ENCODE measurements at places on chromosomes 5 and 9.

DNA sequence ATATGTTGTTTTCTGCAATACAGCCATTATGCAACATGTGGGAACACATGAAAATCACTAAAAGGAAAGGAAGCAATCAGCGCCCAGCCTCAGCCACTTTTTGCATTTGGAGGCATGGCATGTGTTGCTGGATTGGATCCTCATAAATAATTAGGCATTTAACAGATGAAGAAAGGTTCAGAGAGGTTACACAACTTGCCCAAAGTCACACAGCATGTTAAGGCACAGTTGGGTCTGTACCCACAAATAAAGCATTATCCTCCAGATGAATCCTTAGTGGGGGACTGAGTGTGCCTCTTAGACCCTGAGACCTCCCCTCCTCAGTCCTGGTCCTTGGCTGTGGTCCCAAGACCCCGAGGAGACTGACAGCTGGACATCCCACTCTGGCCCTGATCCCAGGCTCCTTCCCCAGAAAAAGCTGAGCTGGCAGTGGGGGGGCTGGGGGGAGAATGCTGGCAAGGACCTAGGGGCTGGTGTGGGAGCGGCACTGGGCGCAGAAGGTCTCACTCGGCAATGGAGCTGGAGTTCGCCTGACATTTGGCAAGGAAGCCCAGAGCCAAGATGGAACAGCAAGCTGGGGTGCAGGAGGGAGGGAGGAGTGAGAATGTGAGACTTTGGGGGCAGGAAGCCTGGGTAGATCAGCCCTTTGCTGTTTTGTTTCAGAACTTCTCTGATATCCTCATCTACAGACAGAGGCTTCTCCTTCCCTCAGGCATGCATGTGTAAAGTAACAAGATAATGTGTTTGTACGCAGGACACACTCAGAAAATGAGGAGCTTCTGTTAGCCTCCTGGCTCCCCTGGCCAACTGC lies 6.9 kb upstream of the AKNA start:
- DNase-seq, result no peak

DNA sequence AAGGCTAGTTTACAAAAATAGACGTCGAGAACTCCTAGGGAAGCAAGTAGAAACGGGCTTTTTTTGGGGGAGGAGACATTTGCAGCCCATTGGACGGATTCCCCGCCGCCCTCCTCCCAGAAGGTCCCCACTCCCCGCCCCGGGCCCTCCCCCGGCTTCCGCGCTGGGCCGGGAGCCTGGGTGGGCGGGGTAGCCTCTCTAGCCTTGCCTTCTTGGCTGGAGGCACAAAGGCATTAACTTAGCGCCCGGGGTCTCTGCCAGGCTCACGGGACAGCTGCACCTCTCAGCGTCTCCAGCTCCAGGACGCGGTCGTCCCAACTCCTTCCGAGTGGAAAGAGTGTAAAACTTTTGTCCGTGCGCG lies at the start of gene DMRTA1:
Gene DMRTA1, plus strand, starts transcription at position 236 of the 361 bp plus-strand sequence. CDS start 242 bp downstream, outside the sequence.
- DNase-seq, result peak; percentile 72

GRCh38 chr5:72937517-72938061 lies 18.3 kb upstream of the FCHO2 start:
- no peak for DNase-seq

DNA sequence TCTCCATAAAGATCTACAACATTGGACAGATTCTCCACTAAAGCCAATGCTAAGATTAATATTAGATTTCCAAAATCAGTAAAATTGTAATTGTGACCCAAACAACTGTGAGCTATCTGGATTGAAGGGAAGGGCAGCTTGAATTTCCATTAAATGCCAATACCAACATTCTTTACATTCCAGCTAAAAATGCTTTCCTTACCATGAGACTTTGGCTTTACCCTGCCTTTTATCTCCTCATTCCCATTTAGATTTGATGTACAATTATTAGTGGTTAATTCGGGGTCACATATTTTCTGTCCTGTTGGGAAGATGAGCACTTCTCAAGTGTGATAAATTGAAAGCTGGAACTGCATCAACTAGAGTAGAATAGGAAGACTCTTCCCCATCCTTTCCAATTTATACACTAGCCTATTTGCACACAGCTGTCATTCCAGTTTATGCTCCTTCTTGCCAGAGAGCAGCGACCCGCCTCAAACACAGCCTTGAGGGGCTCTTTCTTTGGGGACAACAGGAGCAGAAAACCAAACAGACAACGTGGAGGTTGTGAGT lies 33.1 kb upstream of the MYOT start:
- DNase-seq, result no peak

GRCh38 chr5:157978061-157978460 lies 119.1 kb upstream of the CLINT1 start:
- no peak for DNase-seq

DNA sequence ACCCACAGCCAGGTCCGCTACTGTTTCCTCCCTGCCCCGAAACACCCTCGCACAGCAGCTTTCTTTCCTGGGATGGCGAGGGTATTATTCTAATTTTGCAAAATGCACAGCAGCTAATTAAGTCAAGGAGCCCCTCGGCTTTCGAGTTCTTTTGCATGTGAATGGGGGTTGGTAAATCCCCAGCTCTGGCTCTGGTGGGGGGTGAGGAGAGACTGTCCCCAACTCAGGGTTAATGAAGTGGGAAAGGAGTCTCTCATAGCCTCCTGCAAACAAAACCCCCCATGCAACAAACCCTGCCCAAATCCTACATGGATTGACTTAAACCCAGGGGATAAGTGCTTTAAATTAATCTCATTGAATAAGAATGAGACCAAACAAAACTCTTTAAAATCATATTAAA lies 8.8 kb downstream of the BARHL1 start:
- no peak for DNase-seq

DNA sequence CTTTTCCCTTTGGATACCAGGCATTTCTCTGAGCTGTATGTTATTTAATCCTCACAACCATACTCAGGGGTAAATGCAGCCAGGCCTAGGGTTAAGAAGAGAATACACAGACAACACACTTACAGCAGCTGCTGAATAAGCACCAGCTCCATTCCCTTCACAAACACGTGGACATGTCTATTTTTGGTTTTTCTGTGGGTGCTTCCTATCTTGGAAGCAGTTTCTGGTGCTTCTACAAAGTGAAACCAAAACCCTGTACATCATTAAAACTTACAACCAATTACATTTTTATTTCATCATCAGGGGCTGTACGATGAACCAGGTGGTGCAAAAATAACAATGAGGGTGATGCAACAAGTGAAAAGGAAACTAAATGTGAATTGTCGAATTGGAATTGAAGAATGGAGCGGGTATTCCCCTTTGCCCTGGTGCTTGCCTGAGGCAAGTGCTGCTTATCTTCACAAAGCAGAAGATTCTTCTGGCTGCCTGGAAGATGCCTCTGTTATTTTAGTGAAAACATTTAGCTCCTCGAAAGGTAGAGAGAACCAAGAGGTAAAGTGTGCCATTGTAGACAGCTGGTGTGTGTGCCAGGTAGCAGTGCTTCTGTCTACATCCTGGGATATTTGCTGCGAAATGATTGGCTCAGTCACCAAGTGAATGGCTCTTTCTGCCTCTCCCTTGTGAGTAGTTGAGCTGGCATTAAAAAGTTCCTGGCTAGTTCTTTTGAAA lies 18.6 kb upstream of the IFNB1 start:
- no peak for DNase-seq

DNA sequence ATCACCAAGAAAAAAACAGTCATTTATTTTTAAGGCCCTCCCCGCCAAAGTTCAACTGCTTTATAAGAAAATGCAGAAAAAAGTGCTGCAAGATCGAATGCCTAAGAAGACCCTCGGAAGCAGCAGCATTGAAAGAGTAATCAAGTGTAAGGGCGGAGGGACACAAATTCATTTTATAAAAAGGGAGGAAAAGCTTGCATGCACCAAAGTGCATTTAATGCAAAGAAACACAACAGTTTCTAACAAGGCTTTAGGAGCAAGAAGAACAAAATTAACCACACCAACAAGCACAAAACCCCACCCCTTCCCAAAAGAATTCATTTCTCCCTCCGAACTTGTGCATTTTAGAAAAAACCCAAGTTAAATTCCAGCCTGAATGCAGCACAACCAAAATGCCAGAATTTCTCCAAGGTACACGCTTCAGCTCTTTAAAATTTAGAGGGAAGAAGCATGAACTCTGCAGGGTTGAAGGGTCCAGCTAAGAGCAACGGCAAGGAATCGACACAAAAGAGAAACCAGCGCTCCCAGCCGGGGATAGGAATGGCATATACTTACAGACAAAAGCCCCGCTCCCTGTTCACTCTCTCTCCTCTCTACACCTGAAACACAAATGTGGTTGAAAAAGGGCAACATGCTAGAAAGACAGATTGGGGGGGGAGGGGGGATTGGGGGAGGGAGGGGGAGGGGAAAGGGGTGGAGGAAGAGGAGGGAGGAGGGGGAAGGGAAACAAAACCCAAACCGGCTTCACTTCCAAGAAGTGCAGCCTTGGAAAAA lies at the start of gene NREP:
Gene NREP, minus strand, starts transcription at position 614 of the 774 bp plus-strand sequence. CDS start 1,422 bp downstream, outside the sequence.
- no peak for DNase-seq

- no peak for DNase-seq
Measured at GRCh38 chr5:72459089-72459661, 48.0 kb downstream of the ZNF366 start.

DNA sequence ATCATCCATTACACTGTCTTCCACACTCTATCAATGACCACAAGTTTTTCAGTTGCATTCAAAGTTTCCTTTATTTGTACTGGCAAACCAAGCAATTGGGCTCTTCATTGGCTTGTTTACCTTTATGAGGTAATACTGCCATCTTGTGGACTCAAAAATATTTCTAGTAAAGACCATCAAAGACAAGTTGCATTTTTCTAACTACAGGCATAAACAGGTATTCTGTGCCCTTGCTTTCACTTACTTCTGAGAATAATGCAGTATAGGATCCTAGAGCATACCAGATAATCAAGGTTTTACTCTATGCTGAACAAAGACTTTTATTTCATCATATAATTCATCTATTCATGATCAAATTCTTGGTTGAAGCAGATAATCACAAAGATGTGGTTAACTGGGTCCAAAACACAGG lies 173.7 kb upstream of the POU5F2 start:
- DNase-seq, result no peak

GRCh38 chr9:104927912-104928740 lies at the start of gene ABCA1:
TSS of gene ABCA1 (minus strand) at chr9:104928155. CDS start at chr9:104903679, 24,476 bp downstream.
- peak; percentile 79 for DNase-seq

DNA sequence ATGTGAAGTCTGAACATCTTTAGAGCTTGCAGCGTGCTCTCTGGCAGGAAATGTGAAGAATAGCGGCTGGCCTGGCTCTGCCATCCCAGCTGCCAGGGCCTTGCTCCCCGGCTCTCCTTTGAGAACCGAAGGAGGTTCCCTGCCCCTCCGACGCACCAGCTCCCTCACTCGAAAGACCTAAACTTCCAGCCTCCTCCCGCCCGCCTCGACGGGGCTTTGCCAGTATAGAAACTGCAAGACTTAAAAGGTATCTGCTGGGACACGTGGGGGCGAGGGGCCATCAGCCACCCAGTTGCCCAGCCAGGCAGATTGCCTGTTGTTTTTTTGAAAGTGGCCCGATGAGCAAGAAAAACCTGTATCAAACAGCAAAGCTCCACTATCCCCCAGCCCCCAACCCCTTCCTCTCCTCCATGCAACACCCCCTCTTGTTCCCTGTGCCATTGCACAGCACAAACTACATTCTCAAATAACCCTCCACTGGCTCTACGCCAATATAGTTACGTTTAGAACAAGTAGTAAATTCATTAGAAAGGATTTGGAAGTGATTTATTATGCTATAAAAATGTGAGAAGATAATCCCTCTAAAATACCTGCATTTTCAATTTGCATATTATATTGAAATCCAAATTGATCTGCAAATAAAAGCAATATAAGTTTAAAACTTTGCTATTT lies 331.9 kb downstream of the MED10 start:
- no peak for DNase-seq

- no peak for DNase-seq
Measured at GRCh38 chr9:97831843-97832636, 21.0 kb upstream of the FOXE1 start.

GRCh38 chr5:143479394-143479793 lies 75.9 kb upstream of the NR3C1 start:
- no peak for DNase-seq

GRCh38 chr5:91607675-91608074 lies 224.6 kb upstream of the ARRDC3 start:
- no peak for DNase-seq

DNA sequence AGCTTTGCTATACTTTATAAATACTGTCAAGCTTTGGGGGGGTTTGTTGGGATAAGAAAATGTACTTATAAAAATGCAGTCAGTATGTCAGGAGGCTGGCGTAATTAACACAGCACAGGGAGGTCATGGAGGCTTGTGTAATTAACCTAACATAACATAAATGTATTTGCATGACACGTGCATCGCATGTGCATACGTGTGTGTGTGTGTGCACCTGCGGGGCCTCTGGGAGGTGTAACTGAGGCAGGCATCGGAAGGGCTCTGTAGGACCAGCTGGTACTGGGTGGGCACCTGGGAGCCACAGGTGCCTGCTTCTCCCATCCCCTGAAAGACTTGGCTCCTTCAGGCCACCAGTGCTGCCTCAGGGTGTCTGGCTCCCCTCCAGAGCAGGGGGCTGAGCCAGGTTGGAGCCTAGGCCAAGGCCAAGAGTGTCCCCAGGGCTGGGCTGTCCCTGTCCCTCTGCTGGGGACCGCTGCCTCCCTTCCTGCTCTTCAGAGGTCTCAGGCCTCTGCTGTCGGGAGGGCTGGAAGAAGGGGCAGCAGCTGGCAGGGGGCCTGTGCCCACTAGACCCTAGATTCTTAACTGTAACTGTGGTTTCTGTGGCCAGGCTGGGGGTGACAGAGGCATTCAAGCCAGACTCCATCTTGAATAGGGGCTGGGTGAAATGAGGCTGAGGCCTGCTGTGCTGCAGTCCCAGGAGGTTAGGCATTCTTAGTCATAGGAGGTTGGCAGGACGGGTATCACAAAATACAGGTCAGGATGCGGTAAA lies 9.0 kb downstream of the FCN2 start:
- no peak for DNase-seq

GRCh38 chr9:70061776-70062175 lies 18.1 kb downstream of the MAMDC2 start:
- DNase-seq, result no peak

DNA sequence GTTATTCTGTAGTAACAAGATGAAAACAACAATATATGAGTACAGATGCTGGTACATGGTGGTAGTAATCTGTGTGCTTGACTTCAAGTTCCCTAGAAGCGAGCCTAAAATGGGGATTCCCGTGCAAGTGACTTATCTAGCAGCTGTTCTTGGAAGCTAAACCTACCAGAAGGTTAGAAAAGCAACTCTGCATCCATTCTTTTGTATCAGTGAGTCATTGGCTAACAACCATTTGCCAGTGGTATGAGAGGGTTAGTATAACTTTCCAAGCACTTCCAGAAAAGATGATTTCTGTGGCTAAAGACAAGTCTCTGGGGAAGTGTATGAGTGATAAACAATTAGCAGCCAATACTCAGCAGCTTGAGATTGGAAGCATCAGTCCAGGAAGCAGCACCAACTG lies 787.7 kb upstream of the CDH6 start:
- DNase-seq, result no peak

DNA sequence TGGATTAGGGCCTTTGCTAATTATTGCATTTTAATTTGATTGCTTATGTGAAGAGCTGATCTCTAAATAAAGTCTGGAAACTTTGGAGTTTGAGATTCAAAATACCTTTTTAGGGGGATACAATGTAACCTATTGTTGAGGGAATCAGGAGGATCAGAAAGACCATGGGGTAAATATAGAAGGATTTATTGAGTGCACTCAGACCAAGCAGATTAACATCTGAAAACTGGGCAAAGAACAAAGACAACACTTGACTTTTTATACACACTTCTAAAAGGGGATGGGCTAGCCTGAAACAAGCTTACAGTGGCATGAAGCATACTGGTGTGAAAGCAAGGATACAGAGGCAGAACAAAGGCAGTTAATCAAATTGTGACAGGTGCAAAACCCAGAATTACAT lies 174.3 kb downstream of the MRPS30 start:
- no peak for DNase-seq

Measured in HuH-7.5 (cell line).